Suppressor macrophage treated with lipopolysaccharide for 4 hours (primary cell): ENCODE measurements at places on chromosomes 2 and 18.

- DNase-seq, result no peak
Observed at GRCh38 chr2:120794716-120795115, 59.0 kb downstream of the GLI2 start.

DNA sequence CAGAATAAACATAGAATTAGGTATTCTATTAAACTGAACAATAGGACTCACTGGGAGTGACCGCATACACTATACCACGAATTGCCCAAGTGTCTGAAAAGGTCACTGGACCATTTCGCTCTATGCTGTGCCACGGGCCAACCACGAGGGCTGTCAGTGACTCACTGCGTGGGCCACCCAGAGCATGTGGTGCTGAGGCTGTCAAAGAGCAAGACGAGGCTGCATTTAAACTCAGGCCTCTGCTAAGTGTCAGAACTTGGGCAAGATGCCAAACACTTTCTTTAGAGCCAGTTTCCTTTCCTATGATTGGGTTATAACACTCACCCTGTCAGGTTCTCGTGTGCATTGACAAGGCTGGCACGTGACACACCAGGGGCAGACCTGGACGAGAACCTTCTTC is 97.5 kb downstream of the SH3YL1 start:
- DNase-seq, result no peak

DNA sequence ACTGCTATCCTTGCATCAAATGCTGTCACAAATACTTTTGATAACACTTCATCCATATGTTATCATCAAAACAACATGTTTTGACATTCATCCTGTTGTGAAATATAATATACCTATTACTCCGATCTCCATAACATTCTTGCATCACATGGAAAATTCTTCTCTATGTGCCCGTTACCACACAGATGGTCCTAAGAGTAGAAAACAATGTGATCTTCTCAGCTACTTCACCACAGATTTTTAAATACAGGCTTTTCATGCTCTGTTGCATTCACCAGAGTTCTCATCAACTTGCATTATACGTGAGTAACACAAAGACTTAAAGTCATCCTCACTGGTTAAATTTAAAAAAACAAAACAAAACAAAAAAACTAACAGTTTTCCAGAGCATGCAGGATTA is 1603.3 kb upstream of the ZEB2 start:
- DNase-seq, result no peak

DNA sequence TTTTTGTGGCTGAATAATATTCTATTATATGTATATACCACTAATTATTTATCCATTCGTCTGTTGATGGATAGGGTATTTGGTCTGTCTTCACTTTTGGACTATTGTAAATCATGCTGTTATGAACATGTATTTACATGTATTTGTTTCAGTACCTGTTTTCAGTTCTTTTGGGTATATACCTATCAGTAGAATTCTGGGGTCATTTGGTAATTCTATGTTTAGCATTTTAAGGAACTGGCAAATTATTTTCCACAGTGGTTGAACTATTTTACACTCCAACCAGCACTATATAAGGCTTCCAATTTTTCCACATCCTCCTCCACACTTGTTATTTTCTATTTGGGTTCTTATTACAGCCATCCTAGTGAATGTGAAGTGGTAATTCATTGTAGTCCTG is 12.4 kb upstream of the TANK start:
- DNase-seq, result no peak

- DNase-seq, result no peak
Observed at GRCh38 chr2:157233506-157233905, 24.0 kb upstream of the GALNT5 start.

DNA sequence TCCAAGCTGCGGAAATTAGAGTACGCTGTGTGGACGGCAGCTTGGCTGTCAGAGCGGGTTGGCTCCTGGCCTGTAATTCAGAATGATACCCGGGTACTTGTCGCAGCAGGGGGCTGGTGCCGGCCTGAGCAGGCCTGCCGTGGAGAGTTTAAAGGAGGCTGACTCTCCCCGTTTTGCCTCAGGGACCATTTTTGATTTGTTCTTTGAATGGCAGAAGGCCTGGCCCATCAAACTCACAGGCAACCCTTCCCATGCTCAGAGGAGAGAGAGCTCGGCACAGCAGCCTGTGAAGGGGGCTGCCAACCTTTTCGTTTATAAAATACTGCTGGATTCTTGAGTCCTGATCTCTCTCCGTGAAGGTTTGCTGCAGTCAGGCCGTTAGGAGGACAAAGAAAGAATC is 151.3 kb downstream of the KLHL29 start:
- DNase-seq, result no peak

DNA sequence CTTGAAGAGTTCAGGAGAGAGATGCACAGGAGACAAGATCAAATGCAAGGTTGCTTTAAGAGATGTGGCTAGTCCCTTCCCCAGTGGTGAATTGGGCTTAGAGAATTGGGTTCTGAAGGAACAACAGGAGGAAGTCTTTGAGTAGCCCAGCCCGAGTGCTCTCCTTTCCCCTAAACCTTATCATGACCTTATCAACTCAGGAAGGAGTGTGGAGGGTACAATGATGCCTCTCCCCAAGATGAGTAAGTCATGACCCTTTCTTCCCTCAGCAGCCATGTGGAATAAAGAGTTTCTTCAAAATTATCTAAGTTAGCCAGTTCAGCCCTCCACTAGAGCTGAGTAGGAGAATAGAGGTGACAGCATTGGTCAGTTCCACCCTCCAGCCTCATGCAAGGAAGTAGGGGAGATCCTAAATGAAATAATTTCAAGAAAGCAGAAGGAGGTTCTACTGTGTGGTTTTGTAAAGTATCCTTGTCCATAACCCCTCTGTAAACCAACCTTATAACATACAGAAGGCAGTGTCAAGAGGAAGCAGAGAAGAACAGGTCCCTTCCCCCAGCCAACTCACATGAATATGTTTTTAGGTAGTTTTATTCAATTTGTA is 88.4 kb downstream of the ARHGAP15 start:
- peak; percentile 46 for DNase-seq

DNA sequence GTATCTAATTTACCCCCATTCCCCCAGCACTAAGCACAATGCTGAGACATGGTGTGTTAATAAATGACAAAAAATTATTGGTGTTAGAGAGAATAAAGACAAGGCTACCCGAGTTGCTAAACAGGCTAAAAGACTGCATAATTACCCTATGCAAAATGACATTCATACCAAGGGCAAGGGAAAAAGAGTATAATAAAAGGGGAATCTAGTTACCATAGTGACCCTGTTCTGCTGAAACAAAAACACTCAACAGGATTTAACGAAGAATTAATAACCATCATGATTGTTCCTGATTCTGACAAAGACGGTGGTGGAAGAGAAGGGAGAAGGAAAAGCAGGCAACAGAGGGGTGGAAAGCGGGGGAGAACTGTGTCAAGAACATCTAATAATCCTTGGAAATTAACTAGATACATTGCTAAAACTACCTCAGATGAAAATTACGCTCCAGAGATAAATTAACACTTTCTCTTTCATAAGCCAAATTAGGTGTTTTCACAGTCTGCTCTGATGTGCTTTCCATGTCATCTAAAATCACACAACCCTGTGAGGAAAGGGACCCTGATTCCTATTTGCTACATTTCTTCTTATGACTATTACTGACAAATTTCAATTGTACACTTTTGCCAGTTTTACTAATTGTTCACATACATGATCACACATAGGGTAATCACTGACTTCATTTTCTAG is 25.5 kb downstream of the TTR start:
- no peak for DNase-seq

- DNase-seq, result peak; percentile 48
Observed at GRCh38 chr2:186477790-186478189, 8.3 kb upstream of the ZC3H15 start.

DNA sequence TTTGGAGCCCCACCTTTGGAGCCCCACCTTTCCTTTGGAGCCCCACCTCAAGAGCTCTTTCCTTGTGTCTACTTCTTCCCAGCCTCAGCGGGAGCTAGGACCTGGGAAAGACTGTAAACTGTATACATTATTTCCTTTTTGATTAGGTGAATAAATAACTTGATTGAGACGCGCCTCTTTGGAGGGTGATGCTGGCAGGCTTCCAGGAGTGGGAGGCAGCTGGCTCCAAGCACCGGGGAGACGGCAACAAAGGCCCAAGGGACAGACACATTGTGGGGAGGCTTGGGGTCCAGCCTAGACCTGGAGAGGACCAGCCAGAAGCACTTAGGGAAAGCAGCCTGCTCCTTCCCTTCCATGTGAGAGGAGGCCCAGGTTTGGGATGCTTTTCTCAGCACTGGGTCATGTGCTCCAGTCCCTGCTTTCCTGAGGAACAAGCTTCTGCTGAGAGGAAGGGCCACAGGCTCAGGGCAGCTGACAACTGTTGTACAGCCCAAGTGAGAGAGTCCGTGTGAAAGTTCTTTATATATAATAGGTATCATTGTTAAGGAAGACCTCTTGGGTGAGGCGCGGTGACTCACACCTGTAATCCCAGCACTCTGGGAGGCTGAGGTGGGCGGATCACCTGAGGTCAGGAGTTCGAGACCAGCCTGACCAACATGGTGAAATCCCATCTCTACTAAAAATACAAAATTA is 297.2 kb upstream of the SLC14A2 start:
- DNase-seq, result no peak

DNA sequence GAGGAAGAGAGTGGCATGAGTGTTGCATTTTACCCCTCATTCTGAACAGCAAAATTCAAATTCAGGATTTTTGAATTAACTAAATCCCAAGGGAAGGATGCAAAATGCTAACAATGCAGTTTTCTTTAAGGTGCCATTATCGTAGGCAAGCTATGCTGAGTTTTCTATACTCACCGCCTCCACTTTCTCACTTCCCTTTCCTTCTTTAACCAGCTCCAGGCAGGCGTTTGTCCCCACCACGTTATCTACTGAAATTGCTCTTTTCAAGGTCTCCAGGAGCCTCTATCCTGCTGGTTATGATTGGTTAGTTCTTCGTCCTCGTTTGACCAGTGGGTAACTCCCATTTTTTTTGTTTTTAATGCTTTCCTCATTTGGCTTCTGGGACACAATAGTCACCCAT is 1.8 kb upstream of the CPO start:
- peak; percentile 18 for DNase-seq
